ENCODE measurements at places on chromosomes 6 and 20. TPM values are rescaled to one million over a fixed set of nuclear protein-coding genes. Genes with fewer than 3 reads are reported as not detected.
A peak's percentile ranks its signal among the peaks of the same experiment; 100 is the strongest.

DNA sequence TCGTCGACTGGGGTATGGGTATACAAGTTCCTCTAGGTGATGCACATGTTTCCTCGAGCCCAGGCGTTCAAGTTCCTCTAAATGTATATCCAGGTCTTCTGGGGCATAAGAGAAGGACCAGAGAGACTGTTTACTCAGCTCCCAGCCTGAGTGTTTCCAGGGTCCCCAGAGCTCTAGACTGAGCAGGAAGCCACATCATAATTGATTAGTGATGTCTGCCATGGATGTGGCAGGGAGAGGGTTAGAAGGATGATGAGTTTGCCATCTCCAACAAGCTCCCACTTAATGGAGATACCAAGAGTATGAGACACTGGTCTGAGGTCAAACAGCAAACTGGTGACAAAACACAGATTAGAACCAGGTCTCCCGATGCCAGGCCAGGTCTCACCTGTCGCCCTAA is 74.8 kb downstream of the PREX1 start:
- DNase-seq: no peak

DNA sequence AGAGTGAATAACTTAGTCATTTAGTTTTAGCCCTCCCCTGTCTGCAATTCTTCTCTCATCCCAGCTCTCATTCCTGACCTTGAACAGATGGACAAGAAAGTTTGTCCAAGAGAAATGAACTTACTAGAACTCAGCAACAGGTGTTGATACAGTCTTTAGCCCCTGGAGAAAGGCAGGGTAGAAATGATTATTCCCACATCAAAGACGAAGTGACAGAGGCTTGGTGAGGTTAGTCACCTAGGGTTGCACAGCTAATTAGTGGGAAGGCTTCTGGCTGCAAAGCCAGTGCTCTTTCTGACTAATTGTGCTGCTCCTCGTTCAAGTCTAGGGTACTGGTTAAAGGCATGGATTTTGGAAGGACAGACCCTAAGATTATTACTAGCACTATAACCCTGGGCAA is 4.5 kb downstream of the ZDHHC14 start:
- no peak for DNase-seq

- no peak for DNase-seq
Measured at GRCh38 chr6:166516251-166516884, 70.1 kb downstream of the RAMACL start.

DNA sequence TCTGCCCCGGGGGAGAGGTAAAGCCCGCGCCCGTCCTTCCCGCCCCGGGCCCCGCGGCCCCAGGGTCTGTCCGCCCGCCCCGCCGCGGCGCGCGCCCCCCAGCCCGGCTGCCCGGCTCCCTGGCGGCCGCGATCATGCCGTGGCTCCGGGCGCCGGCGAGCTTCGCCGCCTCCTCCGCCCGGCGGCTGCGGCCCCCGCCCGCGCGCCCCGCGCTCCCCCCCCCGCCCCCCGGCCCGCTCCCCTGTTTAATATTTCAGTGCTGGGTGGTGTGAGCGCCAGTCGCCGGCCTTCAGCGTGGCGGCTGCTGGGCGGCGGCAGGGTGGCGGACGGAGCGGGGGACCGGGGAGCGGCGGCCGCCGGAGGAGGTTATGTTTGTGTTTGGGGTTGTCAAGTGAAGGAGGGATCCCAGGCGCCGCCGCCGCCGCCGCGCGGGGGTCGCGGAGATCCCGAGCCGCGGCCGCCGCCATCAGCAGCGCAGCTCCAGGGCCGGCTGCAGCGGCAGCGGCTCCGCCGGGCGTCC is at the start of gene HIVEP1:
TSS of gene HIVEP1 (plus strand) at position 275 of the 520 bp plus-strand sequence. CDS start 3,317 bp downstream, outside the sequence.
- peak; percentile 57 for DNase-seq

DNA sequence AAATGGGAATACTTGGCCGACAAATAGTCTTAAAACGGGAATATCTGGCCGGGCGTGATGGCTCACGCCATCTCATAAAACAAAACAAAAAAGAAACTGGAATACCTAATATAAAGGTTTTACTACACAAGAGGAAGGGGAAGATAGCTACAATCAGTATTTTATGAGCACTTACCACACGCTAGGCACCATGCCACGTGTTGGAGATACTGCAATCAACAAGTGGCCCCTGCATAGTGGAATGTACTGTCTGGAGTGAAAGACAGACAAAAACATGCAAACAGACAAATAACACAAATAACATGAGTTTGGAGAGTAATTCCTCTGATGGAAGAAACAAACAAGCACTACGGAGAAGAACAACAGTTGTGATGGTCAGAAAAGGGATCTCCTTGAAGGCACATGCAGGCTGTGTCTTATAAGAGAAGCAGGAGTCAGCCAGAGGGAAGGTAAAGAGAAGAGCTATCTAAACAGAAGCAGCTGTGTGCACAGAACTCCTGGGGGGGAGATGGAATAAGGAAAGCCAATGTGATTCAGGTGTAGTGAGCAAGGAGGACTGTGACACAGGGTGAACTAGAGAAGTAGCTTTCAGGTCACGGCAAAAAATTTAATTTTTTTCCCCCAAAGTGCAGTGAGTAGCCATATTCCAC is 39.1 kb upstream of the AKIRIN2 start:
- DNase-seq: no peak

DNA sequence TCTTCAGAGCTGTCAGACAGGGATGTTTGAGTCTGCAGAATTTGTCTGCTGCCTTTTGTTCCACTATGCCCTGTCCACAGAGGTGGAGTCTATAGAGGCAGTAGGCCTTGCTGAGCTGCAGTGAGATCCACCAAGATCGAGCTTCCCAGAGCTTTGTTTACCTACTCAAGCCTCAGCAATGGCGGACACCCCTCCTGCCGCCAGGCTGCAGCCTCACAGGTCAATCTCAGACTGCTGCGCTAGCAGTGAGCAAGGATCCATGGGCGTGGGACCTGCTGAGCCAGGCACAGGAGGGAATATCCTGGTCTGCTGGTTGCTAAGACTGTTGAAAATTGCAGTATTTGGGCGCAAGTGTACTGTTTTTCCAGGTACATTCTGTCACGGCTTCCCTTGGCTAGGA is 28.4 kb upstream of the RAB32 start:
- no peak for DNase-seq

DNA sequence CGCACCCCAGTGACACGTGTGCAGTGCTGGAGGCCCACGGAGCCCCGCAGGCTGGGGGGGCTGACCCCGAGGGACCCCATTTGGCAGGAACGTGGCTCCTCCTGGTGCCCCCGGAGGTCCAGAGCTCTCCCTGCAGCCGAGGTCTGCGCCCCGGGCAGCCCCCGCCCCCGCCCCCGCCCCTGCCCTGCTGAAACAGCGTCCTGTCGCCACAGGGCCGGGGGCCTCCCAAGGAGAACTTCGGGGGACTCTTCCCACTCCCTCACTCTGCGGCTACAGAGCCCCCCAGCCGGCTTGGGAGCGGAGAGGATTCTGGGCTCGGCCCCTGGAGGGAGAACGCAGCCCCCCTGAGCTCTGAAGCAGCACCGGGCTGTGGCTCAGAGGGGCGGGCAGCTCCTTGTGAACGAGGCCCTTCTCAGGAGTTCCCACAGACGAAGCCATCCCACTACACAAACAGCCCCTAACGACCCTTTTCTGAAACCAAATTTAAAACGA is 115.2 kb downstream of the DLL1 start:
- no peak for DNase-seq

The SEMG1 gene
- not detected for total RNA-seq

The LAMA4 gene
- 24.1 TPM for total RNA-seq

The RRAGD gene
- total RNA-seq: 103 TPM

All from frontal cortex (tissue), 4 donors.